ENCODE measurements at places on chromosomes 6 and 20.

DNA sequence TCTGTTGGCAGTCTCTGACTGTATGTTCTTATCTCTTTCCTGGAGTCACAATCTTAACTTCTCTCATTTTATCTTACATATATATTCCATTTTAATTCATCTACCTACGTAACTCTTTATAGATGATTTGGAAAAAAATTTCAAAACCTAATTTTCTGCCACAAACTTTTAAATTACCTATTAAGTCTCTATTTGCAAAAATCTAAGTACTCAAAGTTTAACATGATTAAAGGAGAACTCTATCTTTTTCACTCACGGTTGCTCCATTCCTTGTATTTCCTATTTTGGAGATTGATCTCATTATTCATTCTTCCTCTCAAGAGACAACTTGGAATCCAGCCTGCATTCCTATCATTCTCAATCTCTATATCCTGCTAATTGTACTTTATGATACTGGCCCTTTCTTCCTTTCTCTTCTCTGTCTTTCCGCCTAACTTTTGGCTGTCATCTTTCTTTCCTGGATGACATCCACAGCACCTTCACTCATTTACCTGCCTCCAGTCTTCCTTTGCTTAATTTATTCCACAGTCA, 1071.1 kb upstream of the CITED2 start:
- peak; percentile 90 for DNase-seq

GRCh38 chr20:63351811-63352591, 9.1 kb downstream of the CHRNA4 start:
- no peak for DNase-seq

DNA sequence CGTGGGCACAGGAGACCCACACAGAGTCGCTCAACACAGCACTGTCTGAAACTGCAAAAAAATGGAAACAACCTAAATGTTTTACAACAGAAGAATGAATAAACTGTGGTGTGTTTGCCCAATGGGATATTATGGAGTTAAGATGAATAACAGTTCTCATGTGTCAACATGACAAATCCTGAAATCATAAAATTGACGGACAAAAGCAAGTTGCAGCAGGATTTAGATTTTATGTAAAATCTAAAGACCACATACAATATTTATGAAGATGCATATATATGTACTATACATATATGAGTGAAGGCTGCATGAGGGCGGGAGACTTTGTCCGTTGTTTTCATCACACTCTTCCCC, 79.7 kb downstream of the GRM4 start:
- DNase-seq, result no peak

DNA sequence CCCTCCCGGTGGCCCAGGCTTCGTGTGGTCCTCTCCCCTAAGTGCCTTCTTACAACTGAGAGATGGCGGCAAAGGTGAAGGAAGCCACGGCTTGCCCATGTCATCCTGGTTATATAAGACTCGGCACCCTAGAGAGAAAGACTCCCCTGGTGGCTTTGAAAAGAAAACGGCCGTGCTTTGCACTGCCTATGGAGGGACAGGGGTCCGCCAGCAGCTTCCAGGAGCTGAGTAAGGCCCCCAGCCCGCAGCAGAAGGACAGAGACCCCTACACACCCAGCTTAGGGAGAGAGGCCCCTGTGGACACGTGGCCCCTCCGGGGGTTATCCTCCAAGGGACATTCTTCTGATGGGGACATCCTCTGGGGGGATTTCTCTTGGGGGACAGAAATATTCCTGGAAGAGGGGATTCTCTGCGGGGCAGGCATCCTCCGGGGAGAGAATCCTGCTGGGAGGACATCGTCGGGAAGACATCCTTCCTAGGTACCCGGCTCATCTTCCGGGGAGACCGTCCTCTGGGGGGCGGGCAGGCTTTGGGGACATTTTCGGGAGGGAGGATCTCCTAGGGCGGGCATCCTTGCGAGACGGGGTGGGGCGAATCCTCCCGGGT, 511 bp upstream of the OGFR start:
- DNase-seq, result peak; percentile 46

- DNase-seq, result no peak
Observed at GRCh38 chr6:157549468-157549745, 168.4 kb downstream of the ZDHHC14 start.

Data from M059J (cell line).